Stimulated activated CD8-positive, alpha-beta memory T cell treated with anti-CD3 and anti-CD28 coated beads, Interleukin-7, amount 100 ng/mL, for 24 hours (primary cell): ENCODE measurements at places on chromosomes 1 and 21.

GRCh38 chr1:161131523-161132409, 701 bp downstream of the DEDD start:
- DNase-seq = no peak

- no peak for DNase-seq
Measured at GRCh38 chr1:63693944-63694571, 79.8 kb upstream of the ROR1 start.

- no peak for DNase-seq
Measured at GRCh38 chr1:77378723-77379535, 97.1 kb downstream of the AK5 start.

- no peak for DNase-seq
Measured at GRCh38 chr1:150808846-150809245, 786 bp upstream of the CTSK start.

GRCh38 chr1:17234405-17234804, 14.5 kb upstream of the PADI3 start:
- no peak for DNase-seq

- DNase-seq = no peak
Measured at GRCh38 chr1:10834770-10835412, 38.4 kb upstream of the CASZ1 start.

DNA sequence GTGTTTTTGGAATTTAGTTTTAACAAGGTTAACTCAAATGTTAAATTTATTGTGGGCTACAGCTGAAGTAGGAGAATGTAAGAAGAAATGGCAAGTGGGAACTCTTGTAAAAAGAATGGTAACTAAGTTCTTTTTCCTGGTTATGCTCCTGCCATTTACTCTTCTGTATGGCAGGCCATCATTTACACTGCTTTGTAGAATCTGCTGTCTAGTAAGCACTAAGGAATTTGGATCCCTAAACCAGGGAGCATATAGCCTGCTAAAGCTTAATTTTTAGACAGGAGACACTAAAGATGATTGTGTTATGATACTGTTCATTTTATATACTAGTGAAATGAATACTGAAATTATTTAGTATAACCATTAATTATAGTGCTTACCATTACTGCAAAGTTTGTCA, 85.3 kb downstream of the CAMTA1 start:
- no peak for DNase-seq

DNA sequence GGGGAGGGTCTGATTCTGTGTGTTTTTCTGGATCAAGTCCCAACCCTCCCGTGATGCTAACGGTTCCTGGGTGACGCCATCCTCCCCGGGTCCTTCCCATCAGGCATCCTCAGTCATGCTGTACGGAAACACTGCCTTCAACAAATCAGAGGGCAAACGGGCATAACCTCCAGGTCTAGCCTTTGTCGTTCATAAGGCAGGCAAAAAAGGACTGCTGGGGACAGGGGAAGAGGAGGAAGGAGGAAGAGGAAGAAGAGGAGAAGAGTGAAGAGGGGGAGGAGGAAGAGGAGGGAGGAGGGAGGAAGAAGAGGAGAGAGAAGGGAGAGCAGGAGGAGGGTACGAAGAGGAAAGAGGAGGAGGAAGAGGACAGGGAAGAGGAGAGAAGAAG, 84.4 kb downstream of the ITPKB start:
- no peak for DNase-seq

GRCh38 chr1:154583773-154584172, 16.2 kb downstream of the CHRNB2 start:
- DNase-seq = no peak

DNA sequence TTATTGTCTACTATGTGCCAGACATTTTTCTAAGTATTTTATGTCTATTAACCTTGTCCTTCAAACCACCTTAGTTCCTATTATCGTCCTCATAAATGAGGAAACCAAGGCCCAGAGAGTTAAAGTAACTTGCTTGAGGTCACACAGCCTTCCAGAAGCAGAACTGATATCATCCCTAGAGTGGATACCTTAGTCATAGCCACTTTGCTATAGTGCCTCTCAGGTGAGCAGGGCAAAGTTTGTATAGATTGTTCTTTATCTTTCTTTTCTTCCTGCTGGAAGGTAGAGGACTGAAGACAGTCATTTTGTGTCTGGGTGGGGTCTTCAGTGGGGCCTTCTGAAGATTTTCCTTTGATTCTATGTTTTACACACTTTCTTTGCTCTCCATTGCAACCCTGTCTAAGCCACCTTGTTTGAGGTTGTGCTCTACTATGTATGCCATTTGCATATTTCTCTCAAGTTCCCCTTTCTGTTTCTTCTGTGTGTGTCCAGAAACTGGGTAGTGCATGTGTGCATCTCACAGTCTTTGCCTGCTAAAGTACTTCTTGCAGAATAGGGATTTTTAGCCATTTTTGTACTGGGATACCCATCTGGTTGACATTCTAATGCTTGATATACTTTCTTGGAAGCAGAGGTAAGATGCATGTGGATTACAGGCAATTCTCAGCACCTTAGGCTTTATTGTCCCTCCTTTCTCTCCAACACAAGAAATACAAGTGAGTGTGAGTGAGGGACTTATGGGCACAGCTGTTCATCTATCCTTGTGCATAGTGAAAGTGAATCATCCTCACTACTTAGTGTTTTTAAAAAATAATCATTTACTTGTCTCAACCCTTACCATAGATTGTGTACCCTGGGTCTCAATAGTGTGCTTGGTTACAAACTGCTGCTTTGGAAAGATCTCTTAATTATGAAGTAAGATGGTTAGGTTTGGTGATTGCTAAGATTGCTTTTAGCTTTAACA, 207.6 kb upstream of the HMCN1 start:
- DNase-seq = no peak

DNA sequence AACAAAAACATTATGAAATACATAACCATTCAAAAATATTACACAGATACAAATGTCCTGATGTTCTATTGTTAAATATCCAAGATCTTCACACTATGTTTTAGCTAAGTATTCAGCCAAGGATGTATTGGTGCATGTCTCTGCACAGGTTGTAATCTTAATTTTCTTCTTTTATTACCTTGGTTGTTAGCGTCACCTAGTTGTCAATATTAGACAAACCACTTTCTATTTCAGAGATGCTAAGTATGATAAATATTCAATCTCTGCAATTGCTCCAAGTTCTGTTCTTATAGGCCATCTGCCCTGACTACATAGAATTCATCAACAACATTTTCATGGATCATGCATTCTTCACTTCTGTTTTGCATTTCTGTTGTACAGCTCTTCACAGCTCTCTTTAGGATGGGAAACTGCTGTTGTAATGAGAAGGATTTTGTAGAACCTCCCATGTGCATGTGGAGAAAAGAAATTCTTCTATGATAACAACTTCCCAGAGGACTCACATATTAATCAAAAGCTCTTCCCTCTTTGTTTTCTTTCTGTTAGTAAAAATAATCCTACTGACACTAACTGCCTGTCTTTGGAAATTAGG, 380.1 kb downstream of the NUF2 start:
- no peak for DNase-seq

DNA sequence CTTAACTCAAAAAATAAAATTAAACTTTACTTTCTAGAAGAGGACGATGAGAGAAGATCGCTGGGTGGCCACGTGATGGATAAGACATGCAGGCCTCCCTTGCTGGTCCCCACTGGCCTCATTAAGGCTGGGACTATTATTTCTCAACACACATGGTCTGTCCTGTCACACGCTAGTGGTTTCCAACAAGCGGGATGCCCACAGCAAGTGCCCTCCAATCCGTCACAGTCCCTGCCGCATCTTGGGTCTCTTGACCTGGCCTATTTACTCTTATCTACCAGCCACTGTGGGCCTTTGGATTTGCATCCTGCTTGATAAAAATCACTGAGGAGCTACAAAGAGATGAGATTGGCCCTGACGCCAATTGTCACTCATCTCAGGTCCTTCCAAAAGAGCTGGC, 30.0 kb downstream of the CAPZB start:
- DNase-seq = no peak

DNA sequence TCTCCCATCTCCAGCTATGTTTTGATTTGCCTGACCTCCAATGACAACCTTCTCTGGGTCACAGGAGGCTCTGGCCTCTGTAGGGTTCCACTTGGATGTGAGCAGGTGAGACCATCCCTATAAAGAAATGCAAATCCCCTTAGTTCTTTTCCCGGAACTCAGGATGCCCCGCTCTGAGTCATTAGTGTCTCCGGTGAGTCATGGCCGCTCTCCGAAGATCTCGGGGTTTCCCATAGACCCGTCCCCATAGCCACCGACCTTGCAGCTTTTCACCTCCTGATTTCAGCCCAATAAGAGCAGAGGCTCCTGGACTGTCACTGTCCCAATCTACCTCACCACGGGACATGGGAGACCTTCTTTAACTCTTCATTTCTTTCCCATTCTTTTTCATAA, 98.2 kb downstream of the PGBD5 start:
- DNase-seq = peak; percentile 15

- DNase-seq = no peak
Measured at GRCh38 chr21:32364796-32365195, 28.0 kb downstream of the URB1 start.

DNA sequence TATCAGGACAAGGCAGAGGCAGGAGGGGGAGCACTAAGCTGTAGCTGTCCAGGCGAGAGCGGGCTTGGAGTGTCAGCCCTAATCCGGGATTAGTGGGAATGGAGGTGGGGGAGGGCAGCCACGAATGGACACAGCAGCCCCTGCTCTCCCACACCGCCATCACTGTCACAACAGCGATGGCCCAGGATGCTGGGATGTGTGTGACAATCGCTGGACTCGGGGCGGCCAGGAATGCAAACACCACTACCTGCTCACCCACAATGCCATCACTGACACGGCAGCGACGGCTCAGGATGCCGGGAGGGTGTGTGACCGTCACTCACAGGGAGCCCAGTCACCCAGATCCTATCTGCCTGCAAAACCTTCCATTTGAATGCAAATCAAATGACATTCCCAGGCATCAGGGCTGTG, 2.9 kb downstream of the C2CD2 start:
- DNase-seq = no peak

- DNase-seq = no peak
Measured at GRCh38 chr1:161958425-161958824, 65.2 kb downstream of the OLFML2B start.

DNA sequence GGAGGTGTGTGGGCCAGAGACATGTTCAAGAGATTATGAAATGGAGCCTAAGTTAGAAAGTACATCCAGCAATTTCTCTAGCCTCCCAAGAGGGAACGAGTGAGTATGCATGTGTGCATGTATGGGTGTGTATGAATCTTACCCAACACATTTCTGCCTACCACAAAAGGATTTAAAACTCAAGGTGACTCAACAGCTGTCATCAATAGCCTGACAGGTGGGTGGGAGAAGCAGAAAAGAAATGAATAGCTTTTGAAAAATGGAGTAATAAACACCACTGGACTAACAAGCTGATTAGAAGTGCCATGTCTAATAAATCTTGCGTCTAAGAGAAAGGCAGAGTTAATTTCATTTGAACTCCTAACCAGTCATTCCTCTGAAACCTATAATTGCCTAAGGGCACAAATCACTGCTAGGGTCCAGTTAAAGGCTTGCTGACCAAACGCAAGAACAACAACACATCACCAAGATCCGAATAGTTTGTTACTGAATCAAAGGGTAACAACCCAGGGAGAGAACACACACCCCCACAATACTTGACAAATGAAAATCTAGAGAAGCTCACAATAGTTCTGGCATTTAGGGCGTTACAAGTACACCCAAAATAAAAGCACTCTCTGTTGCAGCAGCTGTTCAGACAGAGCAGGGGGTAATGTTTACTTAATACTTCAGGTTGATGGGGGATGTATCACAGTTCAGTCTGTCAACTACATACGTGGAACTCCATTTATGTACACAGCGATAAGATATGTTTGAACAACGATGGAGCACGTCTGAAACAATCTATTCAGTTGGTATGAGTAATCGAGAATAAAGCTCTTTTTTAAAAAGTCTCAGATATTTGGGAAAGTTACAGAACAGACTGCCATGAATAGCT, 1.4 kb downstream of the KIAA0319L start:
- no peak for DNase-seq

- no peak for DNase-seq
Measured at GRCh38 chr1:19315378-19316198, 3.5 kb downstream of the SLC66A1 start.

DNA sequence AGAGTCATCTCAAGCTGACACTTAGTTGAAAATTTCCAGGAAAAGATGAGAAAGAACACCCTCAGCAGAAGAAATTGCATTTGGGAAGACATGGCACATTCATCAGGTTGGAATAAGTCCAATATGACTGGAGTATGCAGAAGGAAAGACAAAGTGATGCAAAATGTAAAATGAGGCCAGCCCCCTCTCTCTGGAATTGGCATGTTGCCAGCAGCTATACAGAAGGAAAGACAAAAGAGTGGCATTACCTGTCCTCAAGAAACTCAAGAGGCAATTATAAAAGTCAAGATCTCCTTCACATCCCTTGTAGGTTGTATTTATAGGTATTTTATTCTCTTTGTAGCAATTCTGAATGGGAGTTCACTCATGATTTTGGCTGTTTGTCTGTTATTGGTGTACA, 426.3 kb downstream of the AGBL4 start:
- no peak for DNase-seq

DNA sequence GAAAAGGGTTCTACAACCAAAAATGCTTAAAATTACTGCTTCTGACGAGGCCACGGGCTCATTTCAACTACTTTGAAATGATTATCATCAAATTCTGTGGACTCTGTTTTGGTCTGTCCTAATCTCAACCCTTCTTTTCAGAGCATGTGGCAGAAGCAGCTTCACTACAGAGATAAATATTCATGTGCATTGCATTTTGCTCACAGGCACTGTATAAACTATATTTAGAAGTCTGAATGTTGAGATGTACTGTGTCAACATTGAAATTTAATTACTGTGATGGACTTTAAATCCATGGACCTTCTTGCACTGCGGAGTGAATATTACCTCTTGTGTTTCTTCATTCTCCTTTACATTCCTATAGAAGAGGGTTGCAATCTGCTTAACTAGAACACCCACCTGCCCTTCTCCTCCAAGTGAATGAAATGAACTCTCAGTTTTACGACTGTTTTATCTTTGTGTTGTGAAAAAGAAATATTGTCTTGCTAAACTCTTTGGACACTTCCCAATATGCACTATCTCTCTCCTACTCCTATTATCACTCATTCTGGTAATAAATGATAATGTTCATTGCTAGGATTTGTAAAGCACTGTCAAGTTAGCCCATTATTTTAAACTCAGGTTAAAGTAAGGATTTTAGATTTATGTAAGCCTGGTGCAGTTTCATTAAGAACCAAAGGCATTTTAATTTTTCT, 281.2 kb upstream of the ST6GALNAC5 start:
- DNase-seq = no peak

DNA sequence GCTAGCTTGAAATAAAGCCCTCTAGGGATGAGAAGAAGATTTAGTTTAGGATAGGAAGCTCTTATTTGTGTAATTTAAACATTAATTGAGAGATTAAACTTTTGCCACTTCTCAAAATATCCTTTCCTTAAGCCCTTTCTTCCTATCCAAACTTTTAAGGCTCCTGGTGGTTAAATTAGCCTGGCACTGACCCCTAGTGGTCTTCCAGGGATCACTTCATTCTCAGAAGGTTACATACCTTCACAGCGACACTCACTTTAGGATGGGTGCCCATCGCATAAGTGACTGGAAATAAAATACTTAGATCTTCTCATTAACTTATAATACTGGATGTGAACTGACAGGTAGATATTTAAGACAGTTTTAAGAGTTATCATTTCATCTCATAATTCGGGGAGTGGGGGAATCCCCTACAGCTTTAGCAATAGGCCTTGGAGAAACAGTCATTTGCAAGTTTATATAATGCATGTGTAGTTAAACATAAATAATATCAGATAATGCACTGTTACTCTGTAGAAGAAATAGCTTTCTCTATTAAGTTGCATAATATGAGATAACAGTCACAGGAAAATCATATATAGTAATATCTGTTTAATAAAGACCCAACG, 7.4 kb downstream of the LHX9 start:
- no peak for DNase-seq
